ENCODE measurements at places on chromosomes 3 and 15.

GRCh38 chr15:90058308-90058707 lies 44.0 kb downstream of the IDH2 start:
- DNase-seq, result no peak

- no peak for DNase-seq
Measured at GRCh38 chr15:48427479-48427878, 96.2 kb downstream of the DUT start.

- DNase-seq, result no peak
Measured at GRCh38 chr3:195913382-195913781, 5.0 kb upstream of the TNK2 start.

GRCh38 chr3:115857518-115858136 lies 234.3 kb downstream of the GAP43 start:
- DNase-seq, result no peak

DNA sequence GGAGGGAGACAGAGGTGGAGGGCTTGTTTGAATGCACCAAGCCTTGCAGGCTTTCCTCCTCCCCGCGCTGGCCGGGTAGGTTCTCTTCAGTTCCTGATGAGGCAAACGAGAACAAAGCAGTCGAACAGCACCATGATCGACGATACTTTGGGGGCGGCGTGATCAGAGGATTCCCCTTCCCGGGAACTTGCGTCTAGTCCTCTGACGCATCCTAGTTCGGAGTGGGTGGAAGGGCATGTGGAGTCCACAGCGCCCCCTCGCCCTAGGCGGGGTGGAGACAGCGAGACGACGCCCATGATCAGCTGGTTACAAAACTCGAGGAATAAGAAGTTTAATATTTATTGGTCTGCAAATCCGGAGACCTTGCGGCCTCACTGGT lies 452 bp upstream of the SV2B start:
- DNase-seq, result no peak

GRCh38 chr3:104040896-104041295 lies 1325.8 kb upstream of the ALCAM start:
- DNase-seq, result no peak

DNA sequence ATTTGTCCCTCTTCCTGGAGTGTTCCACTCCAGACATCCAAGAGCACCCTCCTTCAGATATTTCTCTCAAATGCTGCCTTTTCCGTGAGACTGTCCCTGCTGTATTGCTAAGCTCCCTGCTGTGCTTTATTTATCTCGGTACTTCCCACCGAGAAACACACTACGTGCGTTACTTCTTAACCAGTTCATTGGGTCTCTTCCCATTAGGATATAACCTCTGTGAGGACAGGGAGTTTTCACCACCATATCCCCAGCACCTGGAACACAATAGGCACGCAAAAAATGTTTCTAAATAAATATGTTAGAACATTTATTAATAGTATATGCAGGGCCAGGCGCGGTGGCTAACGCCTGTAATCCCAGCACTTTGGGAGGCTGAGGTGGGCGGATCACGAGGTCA lies 308.7 kb upstream of the IL12A start:
- no peak for DNase-seq

GRCh38 chr3:139421040-139421439 lies 31.6 kb upstream of the COPB2 start:
- no peak for DNase-seq

DNA sequence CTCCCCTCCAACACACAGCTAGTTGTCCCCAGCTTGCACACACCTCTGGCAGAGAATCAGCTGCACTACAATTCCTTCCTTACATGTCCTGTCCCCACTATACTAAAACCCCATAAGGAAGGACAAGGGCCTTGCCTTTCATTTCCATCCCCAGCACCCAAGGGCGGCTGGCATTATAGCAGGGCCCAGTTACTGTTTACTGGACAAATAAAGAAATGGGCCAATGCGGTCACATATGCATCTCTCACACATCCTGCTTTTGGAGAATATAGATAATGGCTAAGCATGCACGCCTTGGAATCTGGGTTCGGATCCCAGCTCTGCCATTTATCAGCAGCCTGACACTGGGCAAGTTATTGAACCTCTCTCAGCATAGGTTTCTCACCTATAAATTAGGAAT lies 99.1 kb downstream of the DAPK2 start:
- no peak for DNase-seq

DNA sequence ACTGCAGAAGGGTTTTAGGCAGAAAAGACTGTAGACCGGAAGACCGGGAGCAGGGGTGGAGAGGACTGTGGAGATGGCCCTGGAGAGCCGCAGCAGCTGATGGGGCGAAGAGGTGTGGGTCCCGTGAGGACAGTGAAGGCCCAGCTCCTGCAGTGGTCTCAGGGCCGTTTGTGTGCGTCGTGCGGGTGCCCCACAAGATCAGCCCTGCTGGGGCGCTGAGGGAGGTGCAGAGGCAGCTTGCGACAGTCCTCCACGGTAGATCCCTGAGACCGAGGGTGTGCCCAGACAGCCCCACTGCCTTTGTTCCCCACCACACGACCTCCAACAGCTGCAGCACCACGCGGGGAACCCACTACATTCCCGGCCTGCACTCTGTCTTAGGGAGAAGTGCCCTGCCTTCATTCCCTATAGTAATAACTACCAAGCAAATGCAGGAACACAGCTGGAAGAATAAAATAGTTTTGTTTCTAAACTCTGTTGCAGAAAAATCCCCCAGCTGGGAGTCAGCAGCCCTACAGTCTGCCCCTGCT lies 19.0 kb upstream of the CRABP1 start:
- no peak for DNase-seq

DNA sequence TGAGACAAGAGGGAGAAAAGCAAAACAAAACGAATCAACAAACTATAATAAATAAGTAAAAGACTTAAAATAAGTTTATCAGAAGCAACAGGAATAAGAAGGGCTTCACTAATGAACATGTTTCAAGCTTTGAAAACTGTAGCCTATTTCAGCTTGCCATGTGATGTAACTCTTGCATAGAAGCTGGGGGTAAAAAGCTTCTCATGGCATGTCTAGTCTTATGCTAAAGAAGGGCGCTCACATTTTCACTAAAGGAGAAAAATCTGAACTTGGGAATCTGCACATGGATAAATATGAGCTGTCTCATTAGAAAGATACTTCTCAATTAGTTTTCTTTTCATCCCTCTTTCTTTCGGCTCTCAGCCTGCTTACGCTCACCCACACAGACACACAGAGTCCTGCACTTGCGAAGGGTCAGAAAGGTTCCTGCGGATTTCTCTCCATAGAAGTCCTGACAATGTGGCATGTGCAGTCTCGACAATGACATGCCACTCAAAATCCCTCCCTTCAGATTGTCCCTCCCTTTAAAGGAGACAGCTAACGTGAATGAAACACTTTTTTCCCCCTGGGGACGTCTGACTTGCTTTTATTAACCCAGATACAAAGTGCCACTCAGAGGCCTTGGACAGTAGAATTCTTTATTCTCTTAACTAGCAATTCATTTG lies 568.9 kb upstream of the NR2F2 start:
- DNase-seq, result no peak

GRCh38 chr3:68403741-68404140 lies 528.6 kb downstream of the TAFA4 start:
- DNase-seq, result no peak

- no peak for DNase-seq
Measured at GRCh38 chr15:40111888-40112287, 3.2 kb upstream of the BMF start.

DNA sequence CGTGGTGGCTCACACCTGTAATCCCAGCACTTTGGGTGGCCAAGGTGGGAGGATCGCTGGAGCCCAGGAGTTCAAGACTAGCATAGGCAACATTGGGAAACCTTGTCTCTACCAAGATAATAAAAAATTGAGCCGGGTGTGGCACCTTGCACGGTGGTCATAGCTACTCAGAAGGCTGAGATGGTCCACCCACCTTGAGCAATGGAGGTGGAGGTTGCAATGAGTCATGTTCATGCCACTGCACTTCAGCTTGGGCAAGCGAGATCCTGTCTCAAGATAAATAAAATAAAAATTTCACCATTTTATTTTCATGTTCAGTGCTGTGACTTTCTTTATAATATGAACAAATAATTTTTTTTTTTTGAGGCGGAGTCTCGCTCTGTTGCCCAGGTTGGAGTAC lies 12.5 kb downstream of the MAPK6 start:
- DNase-seq, result no peak

GRCh38 chr3:88298189-88298588 lies 148.4 kb downstream of the C3orf38 start:
- no peak for DNase-seq

GRCh38 chr3:53129344-53129743 lies 891 bp downstream of the RFT1 start:
- DNase-seq, result no peak

GRCh38 chr15:83063551-83063950 lies 3.5 kb downstream of the BTBD1 start:
- no peak for DNase-seq

- no peak for DNase-seq
Measured at GRCh38 chr3:33791477-33792166, 6.8 kb upstream of the PDCD6IP start.

GRCh38 chr3:30664884-30665283 lies 58.5 kb downstream of the TGFBR2 start:
- no peak for DNase-seq

- DNase-seq, result no peak
Measured at GRCh38 chr15:99053380-99054024, 45.9 kb upstream of the PGPEP1L start.

- DNase-seq, result no peak
Measured at GRCh38 chr3:87317779-87318178, 41.4 kb upstream of the POU1F1 start.

GRCh38 chr3:59992578-59992977 lies 942.8 kb upstream of the CFAP20DC start:
- no peak for DNase-seq

GRCh38 chr3:69938061-69938460 lies 61.5 kb upstream of the SAMMSON start:
- DNase-seq, result no peak

DNA sequence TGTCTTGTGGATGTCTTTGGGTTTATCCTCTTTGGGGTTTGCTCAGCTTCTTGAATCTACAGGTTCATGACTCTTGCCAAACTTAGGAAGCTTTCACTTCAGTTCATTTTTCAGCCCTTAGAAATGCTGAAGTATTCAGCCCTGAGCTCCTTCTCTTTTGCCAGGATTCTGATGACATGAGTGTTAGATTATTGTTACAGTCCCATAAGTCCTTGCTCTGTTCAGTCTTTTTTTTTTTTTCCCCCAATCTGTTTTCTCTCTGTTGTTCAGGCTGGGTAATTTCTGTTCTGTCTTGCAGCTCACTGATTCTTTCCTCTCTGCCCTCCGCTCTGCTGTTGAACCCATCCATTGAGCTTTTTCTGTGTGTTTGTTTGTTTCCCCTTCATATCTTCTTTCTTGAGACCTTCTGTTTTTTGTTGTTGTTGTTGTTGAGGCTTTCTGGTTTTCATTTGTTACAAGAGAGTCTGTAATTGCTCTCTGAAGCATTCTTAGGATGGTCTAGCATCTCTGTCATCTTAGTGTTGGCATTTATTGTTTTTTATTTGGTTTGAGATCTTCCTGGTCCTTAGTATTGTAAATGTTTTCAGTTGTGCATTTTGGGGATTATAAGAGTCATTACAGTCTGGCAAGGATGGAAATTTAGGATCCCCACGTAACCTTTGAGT lies 18.4 kb downstream of the LRCH3 start:
- no peak for DNase-seq

- no peak for DNase-seq
Measured at GRCh38 chr3:188574885-188575284, 420.9 kb downstream of the LPP start.

DNA sequence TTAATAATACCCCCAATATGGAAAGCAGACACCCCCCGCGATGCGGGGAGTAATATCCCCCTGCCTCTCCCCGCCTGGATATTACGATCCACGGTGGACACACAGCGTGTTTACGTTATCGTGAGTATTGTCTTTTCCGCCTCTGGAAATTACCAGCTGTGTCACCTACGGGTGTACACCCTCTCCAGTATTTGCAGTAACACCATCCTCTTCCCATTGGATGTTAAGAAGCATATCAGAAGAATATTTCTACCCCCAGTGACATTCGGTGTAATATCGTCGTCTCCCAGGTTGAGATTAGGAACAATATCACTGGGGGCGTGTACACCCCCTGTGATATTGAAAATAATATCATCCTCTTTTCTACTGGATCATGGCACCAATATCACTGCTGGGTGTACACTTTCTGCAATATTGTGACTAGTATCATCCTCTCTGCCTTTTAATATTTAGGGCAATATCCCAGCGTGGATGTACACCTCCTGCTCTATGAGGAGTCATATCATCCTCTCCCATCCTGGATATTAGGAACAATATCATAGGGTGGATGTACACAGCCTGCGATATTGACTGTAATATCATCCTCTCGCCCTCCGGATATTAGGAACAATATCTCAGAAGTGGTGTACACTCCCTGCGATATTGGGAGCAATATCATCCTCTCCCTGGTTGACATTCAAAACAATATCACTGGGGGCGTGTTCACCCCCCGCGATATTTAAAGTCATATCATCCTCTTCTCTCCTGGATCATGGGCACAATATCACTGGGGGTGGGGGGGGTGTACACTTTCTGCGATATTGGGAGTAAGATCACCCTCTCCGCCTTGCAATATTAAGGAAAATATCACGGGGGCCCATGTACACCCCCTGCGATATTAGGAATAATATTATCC lies 20.3 kb upstream of the BMF start:
- DNase-seq, result no peak

DNA sequence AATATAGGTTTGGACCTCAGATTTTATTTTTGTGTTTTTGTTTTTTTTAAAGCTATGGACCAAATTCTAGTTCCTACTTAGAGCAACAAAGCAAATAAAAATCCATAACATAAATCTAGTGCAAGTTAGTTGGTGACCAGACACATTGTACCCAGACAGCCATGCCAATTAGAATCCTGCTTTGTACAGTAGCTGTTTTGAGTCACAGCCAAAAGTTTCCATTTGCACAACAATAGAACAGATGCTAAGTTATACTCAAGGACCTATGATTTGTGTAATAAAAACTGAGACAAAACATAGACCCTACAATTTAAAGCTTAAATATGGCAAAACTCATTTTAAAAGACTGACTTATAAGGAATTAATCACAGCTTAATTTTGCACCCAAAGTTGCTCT lies 513.1 kb upstream of the CBLB start:
- no peak for DNase-seq

GRCh38 chr15:45790325-45790943 lies 155.6 kb downstream of the SQOR start:
- DNase-seq, result no peak

DNA sequence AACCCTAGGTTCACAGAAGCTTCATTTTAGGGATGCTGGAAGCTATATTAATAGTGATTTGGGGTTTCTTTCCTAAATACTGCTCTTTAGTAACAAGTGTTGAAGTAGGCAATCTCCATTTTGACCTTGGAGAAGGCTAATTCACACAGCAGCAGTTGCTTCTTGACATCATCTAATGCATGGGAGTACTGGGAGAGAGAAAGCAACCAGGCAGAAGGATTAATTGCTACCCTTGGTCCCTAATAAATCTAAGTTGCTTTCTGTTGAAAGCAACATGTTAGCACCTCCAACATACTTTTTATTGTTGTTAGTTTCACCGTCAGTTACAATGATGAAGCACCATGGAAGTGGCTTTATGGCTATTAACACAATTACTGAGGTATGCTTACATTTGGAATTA lies 96.2 kb downstream of the ADAMTS9 start:
- DNase-seq, result no peak

All from NCI-H2029 (cell line).